NCI-H1694 (cell line): ENCODE measurements at places on chromosomes 5 and 9.

DNA sequence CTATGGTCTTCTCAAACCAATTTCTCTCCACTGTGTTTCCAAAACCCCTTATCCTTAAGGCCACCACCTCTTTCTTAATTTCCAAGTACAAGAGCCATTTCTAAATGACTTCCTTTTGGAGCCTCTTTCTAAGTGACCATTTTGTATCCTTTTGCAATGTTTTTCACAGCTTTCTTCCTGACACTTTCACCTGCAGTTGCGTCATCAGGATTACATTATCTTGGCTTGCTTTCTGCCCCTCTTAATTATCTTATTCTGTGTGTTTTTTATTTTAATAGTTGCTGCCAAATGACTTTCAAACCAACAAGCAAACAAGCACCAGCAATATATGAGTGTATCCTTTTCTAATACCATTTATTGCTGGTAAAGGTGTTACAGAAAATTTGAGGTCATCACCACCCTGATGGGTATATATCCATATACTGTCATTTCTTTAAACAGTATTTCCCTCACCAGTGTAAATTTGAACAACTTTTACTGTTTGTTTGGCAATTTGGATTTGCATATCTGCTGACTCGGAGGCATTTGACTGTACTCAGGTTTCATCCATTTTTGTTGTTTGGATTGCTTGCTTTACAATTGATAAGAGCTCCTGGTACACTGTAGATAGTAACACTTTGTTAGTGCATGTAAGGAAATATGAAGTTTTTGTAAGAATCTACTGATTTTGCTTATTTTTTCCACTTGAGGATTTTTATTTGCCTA, 5.4 kb upstream of the ANXA1 start:
- DNase-seq = no peak

GRCh38 chr9:129359162-129359811, 181.2 kb upstream of the IER5L start:
- no peak for DNase-seq

- no peak for DNase-seq
Observed at GRCh38 chr5:173679909-173680630, 63.6 kb upstream of the BOD1 start.

DNA sequence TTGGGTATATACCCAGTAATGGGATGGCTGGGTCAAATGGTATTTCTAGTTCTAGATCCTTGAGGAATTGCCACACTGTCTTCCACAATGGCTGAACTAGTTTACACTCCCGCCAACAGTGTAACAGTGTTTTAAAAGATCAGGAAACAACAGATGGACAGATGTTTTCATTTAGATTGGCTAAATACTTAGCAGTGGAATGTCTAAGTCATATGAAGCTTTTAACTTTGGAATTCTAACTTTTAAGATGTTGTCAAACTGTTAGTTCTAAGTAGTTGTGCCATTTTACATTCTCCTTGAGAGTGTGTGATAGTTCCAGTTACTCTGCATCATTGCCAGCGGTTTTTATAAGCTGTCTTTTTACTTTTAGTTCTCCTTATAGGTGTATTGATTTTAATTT, 688.8 kb downstream of the SEMA5A start:
- DNase-seq = no peak

- no peak for DNase-seq
Observed at GRCh38 chr9:133737774-133738639, at the start of gene SARDH. SARDH (minus strand) TSS chr9:133738352; CDS start chr9:133734173, 4,179 bp downstream.

- no peak for DNase-seq
Observed at GRCh38 chr5:147985608-147986007, 78.2 kb upstream of the SPINK5 start.

GRCh38 chr5:59320420-59320819, 573.1 kb downstream of the PDE4D start:
- DNase-seq = no peak

GRCh38 chr5:119808474-119808873, 179.1 kb downstream of the FAM170A start:
- no peak for DNase-seq

DNA sequence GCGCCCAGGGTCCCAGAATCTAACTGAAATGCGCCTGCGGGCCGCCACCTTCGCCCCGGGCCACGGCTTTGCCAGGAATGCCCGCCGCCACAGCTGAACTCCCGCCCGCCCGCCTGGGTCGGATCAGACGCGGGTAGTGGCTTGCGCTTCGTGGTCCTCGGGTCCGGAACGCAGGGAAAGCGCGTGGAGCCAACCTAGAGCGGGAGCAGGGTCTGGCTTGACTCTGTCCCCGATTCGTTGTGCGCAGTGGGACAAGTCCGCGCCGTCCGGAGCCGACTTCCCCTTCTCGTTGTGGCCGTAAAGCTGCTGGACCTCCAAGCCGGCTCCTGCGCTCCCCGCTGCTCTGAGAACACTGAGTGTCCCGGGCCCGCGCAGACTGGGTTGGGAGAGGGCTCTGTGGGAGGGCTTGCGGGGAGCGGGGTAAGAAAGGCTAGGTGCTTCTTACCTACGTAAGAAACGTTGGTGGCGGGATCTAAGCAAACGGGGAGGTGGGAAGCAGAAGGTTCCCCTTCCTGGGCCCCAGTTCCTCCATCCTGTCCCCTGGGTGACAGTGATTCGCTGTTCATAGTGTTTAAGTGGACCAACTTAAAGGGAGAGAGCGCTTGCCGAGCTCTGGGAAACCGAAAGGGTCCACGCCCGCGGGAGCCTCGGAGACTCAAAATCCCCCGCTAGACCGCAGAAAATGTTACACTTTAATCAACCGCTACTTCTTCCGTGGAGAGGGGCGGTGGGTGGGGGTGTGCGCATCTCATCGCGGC, 4.4 kb upstream of the FOXE1 start:
- no peak for DNase-seq
